ENCODE measurements at places on chromosomes 3 and 15. TPM values are rescaled to one million over a fixed set of nuclear protein-coding genes. Genes with fewer than 3 reads are reported as not detected.

GRCh38 chr15:67815036-67815592 is 10.2 kb upstream of the SKOR1 start:
- H3K27ac ChIP-seq: no peak overlapping the region
- DNase-seq: no peak
- H3K4me3 ChIP-seq: no peak overlapping the region
- no peaks in the 10 kb centered on the region for H3K4me1 ChIP-seq
- peaks cover 6% of the 10 kb centered on the region for H3K27me3 ChIP-seq

DNA sequence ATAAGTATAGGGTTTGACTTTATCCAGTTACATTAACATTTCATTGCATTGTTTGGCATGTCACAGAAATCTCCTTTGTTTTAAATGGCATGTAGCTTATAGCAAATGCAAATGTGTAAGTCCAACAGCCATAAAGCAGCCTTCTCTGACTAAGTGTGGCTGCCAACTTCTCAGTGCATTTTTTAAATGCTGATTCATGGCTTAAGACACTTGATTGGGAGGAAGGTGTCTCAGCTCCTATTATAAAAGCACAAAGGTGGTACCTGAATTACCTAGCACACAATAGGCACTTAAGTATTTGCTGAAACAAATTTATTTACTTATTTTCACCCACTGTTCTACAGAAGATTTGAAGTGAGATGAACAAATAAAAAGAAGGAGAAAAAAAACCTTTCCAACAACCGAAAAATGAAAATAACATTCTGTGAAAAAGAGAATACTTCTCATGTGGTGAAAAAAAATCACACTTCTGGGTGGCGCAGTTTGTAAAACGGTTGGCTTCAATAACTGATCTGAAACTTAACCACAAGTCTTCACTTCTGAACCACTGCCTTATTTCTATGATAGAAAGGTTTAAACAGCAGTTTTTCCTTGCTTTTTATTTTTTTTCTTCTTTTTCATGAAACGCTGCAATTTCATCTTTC is 105.5 kb upstream of the ICE2 start:
- H3K36me3 ChIP-seq: no peaks in the 10 kb centered on the region
- no peak overlapping the region for H3K4me3 ChIP-seq
- peaks cover 62% of the 10 kb centered on the region for H3K4me1 ChIP-seq
- DNase-seq: no peak
- peak overlapping the region; percentile 5 for H3K27ac ChIP-seq
- H3K27me3 ChIP-seq: no peaks in the 10 kb centered on the region

DNA sequence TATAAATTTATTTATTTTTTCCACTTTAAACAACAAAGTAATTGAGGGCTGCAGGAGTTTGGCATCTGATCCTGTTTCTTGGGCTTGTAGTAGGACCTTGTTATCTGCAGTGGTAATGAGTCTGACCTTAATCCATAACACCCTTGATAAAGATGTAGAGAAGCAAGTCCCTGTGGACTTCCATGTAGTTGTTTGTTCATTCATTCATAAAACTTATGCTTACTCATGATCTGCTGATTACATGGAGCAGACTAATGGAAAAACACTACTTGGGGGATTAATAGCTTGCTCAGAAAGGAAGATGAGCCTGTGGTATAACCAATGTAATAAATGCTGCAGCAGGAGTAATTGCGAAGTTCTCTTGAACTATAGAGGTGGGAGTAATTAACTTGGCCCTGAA is 271.5 kb upstream of the TBL1XR1 start:
- H3K27ac ChIP-seq: no peak overlapping the region
- H3K36me3 ChIP-seq: no peaks in the 10 kb centered on the region
- H3K27me3 ChIP-seq: no peaks in the 10 kb centered on the region
- DNase-seq: no peak

ARPP21 gene
- not detected for total RNA-seq

PIK3CA gene
- 67.0 TPM for total RNA-seq

RTP3 gene
- not detected for total RNA-seq
